NCI-H460 (cell line): ENCODE measurements at places on chromosomes 6 and 20.
A peak's percentile ranks its signal among the peaks of the same experiment; 100 is the strongest.

GRCh38 chr6:52517502-52518278, 59.2 kb downstream of the TRAM2 start:
- peak; percentile 72 for DNase-seq

DNA sequence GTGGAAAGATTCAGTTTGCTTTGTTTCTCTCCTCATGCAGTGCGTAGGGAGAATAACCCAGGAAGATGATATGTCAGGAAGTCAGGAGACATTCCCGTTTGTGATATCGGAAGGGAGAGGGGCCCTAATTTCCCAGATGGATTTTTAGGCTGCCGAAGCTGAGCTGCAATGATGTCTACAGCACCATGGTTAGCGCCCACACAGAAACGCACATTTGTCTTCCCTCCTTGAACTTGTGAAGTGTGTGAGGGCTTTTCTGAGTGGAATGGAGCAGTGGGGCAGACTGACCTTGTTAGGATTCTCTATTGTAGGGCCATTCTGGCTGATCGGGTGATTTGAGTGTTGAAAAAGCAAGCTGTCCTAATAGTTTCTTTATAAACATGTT, 191.3 kb upstream of the ARG1 start:
- no peak for DNase-seq

GRCh38 chr20:32970973-32971300, 33.3 kb downstream of the SUN5 start:
- DNase-seq = no peak

- DNase-seq = no peak
Measured at GRCh38 chr6:139148557-139149235, 13.8 kb downstream of the HECA start.

DNA sequence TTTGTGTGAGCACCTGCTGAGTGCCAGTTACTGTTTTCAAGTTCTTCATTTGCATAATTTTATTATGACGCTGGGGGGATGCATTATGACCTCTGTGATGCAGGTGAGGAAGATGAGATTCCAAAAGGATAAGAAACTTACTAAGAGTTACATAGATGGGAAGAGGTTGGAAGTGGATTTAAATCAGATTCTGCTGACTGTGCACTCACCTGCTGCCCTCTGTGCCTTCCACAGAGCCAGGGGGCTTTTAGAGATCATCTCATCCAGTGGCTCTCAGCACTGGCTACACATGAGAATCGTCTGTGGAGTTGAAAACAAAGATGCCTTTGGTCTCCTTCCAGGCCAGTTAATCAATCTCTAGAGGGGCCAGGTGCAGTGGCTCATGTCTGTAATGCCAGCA, 47.9 kb downstream of the TIAM2 start:
- DNase-seq = no peak

GRCh38 chr20:38164069-38164468, 1.0 kb downstream of the TGM2 start:
- no peak for DNase-seq

DNA sequence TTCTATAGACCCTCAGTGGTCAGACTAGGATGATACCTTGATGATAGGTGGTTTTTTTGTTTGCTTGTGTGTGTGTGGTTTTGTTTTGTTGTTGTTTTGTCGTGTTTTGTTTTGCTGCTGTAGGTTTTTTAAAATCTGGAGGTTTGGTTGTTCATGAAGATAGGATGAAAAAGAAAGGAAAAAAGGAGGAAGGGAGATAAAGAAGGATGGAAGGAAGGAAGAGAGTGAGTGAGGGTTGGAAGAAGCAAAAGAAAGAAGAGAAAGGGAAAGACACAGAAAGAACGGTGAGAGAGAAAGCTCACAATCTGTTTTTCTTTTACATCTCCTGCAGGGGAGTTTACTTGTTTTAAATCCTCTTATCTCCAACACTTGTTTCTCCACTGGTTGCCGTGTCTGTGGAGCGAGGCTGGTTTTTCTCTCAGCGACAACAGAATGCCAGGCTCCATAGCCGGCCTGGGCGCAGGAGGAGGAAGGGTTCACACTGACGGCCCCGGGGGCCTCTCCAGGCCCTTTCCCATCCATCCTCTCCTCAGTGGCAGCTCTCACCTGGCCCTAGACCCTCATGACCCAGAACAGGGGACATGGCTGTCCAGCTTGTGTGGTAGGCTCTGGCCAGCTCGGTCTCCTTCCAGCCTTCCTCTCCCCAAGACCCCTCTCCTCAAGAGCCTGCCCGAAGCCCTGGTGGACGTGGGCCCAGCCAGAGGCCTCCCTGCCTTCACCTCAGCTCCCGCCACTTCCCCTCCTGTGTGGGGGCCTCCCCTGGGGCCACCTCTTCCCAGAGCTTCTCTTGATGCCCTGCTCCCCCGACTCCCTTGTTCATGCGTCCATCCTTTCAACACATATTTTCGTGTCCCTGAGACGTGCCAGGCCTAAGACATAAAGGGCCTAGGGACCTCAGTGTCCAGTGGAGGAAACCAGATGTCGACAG, 168.4 kb downstream of the VEGFA start:
- DNase-seq = no peak

GRCh38 chr20:40978761-40979160, 49.9 kb upstream of the TOP1 start:
- DNase-seq = no peak

DNA sequence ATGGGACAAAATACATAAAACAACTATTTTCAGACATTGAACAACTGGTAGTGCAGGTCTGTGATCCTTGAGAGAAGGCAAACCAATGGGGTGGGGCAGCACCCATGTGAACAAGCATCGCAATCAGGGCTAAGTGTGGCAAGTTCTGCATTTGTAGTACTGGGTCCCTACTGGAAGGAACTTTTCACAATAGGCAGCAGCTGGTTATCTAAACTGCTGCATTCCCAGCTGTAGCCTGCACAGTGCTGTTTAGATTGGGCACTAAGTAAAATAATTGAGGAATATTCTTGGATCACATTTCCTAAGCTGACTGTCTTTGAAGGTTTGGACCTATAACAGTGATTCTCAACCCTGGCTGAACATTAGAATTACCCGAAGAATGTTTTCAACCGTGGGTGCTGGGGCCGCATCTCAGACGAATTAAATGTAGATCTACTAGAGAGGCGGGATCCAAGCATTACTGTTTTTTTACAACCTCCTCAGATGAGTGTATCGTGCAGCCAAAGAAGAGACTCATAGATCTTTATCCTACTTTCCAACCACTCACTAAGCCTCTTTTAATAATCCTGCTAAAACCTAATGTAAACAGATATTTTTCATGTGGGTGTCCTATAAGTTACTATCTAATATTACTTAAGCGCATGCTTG, 12.4 kb upstream of the MAP3K4 start:
- no peak for DNase-seq

GRCh38 chr20:21529863-21530262, 16.0 kb upstream of the NKX2-2 start:
- DNase-seq = no peak

DNA sequence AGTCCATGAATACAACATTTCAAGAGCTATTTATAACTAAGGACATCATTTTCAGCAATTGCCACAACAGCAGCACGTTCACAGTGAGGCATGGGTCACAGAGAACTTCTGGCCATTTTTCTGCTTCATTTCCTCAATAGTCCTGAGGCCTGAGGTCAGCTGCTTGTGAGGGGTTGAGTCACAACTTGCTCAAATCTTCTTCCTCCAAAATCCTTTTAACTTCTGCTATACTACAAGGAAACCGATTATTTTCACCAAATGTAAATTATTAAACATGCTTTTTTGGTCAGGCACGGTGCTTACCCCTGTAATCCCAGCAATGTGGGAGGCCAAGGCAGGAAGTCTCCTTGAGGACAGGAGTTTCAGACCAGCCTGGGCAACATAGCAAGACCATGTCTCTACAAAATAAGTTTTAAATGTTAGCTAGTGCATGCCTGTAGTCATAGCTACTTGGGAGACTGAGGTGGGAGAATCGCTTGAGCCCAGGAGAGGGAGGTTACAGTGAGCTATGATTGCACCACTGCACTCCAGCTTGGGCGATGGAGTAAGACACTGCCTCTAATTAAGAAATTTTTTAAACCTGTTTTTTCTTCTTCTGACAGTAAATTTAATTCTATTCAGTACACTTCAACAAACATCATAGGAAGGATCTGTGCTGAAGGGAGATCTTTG, 11.1 kb upstream of the SLC16A10 start:
- no peak for DNase-seq

- DNase-seq = no peak
Measured at GRCh38 chr20:53708129-53708968, 114.7 kb upstream of the ZNF217 start.

DNA sequence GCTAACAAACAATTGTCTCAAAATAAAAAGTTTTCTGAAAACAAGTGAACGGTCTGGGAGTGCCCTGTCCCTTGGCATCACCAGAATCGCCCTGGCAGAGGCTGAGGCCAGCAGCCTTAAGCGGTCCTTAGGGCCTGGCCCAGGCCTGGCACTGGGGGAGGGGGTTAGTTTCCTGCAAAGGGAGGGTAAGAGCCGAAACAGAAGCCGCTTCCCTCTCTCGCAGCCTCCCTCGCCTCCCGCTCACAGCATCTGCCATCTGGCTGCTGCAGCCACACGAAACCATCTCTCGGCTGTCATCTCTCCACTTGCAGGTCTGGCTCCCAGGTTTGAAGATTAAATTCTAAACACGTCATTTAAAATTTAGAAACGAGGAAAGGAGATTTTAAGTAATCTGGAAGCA, 31.5 kb downstream of the PMEPA1 start:
- DNase-seq = no peak

GRCh38 chr6:5524110-5524509, 262.8 kb downstream of the FARS2 start:
- no peak for DNase-seq

DNA sequence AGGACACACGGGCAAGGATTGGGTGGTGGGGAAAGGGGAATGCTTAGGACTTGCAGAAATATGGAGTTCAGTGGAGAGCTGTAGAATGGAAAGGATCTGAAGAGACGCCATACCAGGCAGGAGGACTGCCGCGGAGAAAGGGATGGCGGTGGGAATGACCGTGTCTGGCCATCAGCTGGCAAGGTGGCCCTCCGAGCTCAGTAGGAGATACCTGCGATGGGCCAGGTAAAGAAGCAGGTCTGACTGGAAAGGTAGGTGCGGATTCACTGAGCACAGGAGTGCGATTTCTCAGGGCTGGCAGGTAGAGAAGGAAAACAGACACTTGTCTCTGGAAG, 26.0 kb downstream of the PCK1 start:
- DNase-seq = no peak

DNA sequence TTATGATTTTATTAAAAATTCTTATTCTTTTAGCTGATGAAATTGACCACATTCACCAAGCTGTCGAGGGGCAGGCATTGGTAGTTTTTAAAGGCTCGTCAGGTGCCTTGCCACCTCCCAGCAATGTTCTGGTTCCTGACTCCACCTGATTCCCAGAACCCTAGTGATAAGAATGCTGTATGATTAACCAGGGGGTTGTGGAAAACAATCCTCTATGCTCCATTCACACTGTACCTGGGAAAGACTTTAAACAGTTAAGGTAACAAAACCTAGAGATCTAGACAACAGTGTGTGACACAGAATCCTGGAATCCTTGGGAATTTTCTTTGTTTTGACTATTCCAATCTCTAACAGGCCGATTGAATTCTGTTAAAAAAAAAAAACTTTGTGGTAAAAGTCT, 165.7 kb upstream of the OLIG3 start:
- no peak for DNase-seq
